ENCODE measurements at places on chromosomes 5 and 9.

- no peak for DNase-seq
Measured at GRCh38 chr9:10008101-10008799, 604.6 kb downstream of the PTPRD start.

DNA sequence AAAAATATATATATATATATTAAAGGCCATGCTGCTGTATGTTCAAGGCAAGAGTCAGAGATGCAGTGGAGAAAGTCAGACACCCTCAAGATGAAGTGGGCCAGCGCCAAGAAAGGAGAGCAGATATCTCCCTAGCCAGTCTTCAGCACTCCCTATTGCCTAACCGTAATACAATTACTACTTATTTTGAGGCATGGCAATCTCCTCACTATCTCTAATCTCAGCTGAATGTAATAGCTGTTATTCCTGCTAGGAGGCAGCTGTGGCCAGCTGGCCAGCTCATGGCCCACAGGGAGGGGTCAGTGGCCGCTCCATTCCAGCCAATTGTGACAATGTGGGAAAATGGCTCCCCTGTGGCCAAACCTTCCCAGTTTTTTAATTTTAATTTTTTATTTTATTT lies 87.5 kb upstream of the FBXW11 start:
- no peak for DNase-seq

GRCh38 chr9:23841304-23841703 lies 15.3 kb upstream of the ELAVL2 start:
- no peak for DNase-seq

DNA sequence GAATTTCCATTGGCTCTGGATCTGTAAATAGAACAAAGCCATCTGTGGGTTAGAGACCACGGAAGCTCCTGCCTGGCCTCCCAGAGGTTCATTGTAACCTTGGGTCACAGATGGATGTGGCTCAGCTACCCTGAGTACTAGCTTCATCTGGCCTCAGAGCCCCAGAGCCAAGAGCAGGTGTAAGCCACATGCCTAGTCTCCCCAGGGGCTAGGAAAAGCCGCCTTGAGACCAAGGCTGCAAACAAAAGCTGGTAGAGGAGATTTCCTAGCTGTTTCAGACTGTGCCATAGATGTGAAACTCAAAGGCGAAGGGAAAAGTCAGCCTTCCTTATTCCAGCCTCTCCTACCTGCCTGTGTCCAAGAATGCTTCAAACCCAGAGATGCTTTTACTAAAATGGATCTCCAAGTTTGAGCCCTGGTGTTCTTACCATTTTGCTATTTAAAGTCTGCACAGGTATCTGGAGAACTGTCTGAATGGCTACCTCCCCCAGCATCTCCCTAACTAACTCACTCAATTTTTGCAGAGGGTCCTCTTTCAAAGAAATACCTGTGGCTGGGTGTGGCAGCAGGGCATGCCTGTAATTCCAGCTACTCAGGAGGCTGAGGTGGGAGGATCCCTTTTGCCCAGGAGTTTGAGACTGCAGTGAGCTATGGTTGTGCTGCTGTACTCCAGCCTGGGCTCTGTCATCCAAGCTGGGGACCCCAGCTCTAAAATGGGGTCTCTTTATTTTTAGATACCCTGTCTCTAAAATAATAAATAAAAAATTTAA lies 42.3 kb upstream of the MAP1B start:
- DNase-seq: no peak

DNA sequence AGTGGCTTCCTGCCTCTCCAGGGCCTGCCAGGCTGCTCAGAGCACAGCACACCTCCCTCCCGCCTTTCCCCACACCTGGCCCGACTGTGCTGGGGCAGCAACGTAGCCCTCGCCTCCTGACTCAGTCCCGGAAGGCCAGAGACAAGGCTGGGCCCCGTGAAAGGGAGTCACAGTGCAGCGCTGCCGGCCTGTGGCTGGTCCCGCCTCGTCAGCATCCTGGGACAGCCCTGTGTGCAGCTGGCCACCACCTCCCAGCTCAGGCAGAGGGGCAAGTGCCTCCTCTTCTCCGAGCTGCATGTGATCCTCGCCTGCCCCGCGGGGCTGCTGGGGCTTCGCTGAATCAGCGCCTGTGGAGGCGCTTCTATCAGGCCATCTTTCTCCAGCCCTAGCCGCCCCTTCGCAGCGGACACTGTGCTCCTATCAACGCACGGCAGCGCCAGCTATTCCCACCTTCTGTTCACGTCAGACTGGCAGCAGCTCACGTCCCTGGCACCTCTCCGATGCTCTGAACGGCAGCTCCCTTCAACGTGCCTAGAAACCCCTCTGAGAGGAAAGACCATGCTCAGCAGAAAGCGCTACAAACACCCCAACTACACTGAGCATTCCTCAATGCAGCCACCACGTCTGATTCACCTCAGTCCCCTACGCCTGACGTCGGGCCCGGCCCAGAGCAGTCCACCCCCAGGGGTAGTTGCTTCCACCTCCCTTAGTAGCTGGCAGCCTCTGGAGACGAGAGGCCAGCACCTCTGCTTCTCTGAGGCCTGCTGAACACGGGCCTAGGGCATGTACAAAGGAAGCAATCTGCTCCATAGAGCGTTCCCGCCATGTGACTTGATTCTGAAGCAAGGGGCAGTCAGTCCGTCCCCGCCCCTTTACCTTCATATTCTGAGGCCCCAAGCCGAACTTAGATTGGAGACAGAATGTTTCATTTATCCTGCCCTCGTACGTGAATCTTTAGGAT lies 78.8 kb downstream of the GPR21 start:
- peak; percentile 20 for DNase-seq

DNA sequence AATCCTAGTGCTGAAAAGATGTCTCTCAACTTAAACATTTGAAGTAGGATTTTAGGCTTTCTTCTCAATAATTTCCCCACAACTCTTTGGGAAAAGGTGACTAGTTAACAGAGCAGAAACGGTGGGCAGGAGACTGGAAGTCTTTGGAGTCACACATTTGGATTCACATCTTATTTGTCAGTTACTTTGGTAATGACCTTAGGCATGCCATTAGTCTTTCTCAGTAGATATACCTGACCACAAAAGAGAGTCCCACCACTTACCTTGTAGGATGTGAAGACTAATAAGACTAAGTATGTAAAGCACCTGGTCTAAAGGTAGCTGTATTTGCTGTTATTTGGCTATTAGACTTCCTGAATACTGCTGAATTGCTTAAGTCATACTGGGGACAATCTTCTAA lies 35.4 kb downstream of the DAP start:
- DNase-seq: no peak

DNA sequence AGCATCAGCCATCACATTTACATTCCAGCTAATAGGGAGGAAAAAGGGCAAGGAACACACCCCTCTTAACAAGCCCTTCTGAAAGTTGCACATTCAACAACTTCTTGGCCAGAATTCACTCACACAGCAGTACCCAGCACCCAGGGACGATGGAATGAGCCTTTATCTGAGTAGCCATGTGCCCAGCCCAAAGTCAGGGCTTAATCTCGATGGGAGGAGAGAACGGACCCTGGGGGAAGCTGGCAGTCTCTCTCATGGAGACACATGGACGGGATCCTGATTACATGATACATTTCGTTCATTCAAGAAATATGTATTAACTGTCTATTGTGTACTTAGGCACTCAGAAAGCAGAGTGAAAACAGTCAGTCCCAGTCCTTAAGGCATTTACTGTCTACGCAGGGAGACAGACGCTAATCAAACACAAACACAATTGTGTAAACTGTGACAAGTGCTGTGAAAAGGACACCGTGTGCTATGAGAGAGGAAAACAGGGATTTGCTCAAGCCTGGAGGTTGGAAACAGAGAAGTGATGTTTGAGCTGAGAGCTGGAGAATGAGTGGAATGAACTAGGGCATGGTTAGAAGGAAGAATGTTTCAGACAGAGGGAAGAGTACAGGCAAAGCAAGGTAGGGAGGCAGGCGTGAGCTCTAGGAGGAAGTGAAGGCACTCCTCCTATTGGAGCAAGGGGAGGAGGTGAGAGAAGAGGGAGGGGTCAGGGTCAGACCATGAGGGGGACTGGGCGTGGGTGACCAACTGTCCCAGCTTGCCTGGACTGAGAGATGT lies 7.4 kb downstream of the OTULINL start:
- DNase-seq: peak; percentile 13

- DNase-seq: peak; percentile 29
Measured at GRCh38 chr5:108084105-108084504, 297.8 kb downstream of the FBXL17 start.

DNA sequence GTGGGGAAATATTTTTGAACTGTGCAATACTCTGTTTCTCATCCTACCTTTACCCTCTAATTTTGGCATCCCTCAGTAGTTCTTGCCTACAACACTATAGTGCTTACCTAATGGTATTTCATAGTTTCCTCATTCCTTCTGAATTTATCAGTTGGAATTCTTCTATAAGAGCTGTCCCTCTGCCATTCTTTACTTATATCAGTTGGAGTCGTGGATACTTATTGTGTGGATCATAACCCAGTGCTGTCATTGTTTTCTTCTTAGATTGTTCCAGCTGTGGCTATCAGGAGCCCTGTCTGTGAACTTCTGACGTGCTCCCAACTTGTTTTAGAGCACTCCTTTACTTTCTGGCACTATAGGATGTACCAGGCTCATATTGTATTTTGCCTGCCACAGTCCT lies 146.1 kb upstream of the OTULINL start:
- DNase-seq: peak; percentile 39

- DNase-seq: no peak
Measured at GRCh38 chr5:109252731-109253130, 157.0 kb downstream of the PJA2 start.

All from iris pigment epithelial cell (primary cell).